Endothelial cell of coronary artery (primary cell): ENCODE measurements at places on chromosomes 16 and 17. TPM values are rescaled to one million over a fixed set of nuclear protein-coding genes. Genes with fewer than 3 reads are reported as not detected.

The MVP gene
- total RNA-seq = 250 and 373 TPM in 2 replicates

The SMIM36 gene
- not detected in 2 replicates for total RNA-seq

The WWP2 gene
- 18.2 and 19.4 TPM in 2 replicates for total RNA-seq

The TLCD1 gene
- total RNA-seq = 1.3 and 1.7 TPM in 2 replicates

The TOB1 gene
- total RNA-seq = 3.6 and 6.2 TPM in 2 replicates

The CCDC78 gene
- total RNA-seq = 0.45 and 1.1 TPM in 2 replicates

The SLFN14 gene
- not detected in 2 replicates for total RNA-seq

The EPOP gene
- 2.0 and 3.1 TPM in 2 replicates for total RNA-seq

The HSD11B2 gene
- total RNA-seq = not detected in 2 replicates

The TEX14 gene
- under 0.01 and 0.19 TPM in 2 replicates for total RNA-seq

The OR4D2 gene
- not detected in 2 replicates for total RNA-seq

The NGFR gene
- under 0.01 TPM in 2 replicates for total RNA-seq

The TMEM235 gene
- total RNA-seq = 0.09 and 0.28 TPM in 2 replicates

The NFATC3 gene
- total RNA-seq = 8.2 and 11.3 TPM in 2 replicates

The GJD3 gene
- 0.18 TPM in 1 of 2 replicates, not detected in the other for total RNA-seq

The RHBDL3 gene
- under 0.01 TPM in 2 replicates for total RNA-seq

The HYDIN gene
- total RNA-seq = under 0.01 TPM in 1 of 2 replicates, not detected in the other

The SLC43A2 gene
- total RNA-seq = 14.7 and 25.5 TPM in 2 replicates

The NDUFAF8 gene
- 36.5 and 64.5 TPM in 2 replicates for total RNA-seq

The ALDH3A1 gene
- total RNA-seq = 0.36 and 0.38 TPM in 2 replicates

The PRAC1 gene
- total RNA-seq = not detected in 2 replicates

The ADCY9 gene
- 4.9 and 10.0 TPM in 2 replicates for total RNA-seq

The CMTM3 gene
- 14.1 and 22.8 TPM in 2 replicates for total RNA-seq

The CLEC3A gene
- not detected in 2 replicates for total RNA-seq

The CHST5 gene
- total RNA-seq = not detected in 2 replicates

The PRAC2 gene
- not detected in 2 replicates for total RNA-seq

The RPGRIP1L gene
- total RNA-seq = 7.9 and 8.5 TPM in 2 replicates

The CYTH1 gene
- 32.3 and 33.4 TPM in 2 replicates for total RNA-seq

The SDK2 gene
- 0.09 TPM in 1 of 2 replicates, not detected in the other for total RNA-seq

The OR2C1 gene
- total RNA-seq = not detected in 2 replicates

The NACA2 gene
- not detected in 2 replicates for total RNA-seq

The SYNGR3 gene
- 2.0 and 2.9 TPM in 2 replicates for total RNA-seq

The SLC9A5 gene
- 0.81 and 0.85 TPM in 2 replicates for total RNA-seq

The HOXB7 gene
- total RNA-seq = 0.90 and 2.2 TPM in 2 replicates

The SCN4A gene
- under 0.01 and 0.09 TPM in 2 replicates for total RNA-seq

The COTL1 gene
- total RNA-seq = 133 and 143 TPM in 2 replicates

The CACNG3 gene
- not detected in 2 replicates for total RNA-seq

The C16orf46 gene
- total RNA-seq = 0.18 and 0.47 TPM in 2 replicates

The PPY gene
- total RNA-seq = not detected in 2 replicates

The PRM3 gene
- total RNA-seq = not detected in 2 replicates

The UQCRC2 gene
- 236 and 249 TPM in 2 replicates for total RNA-seq

The MAP2K4 gene
- 19.3 and 24.6 TPM in 2 replicates for total RNA-seq

The BORCS6 gene
- 8.1 and 8.6 TPM in 2 replicates for total RNA-seq
